Activated naive CD4-positive, alpha-beta T cell (primary cell): ENCODE measurements at places on chromosomes 16 and 17.

- DNase-seq, result no peak
Measured at GRCh38 chr16:87384162-87384874, 742 bp upstream of the FBXO31 start.

DNA sequence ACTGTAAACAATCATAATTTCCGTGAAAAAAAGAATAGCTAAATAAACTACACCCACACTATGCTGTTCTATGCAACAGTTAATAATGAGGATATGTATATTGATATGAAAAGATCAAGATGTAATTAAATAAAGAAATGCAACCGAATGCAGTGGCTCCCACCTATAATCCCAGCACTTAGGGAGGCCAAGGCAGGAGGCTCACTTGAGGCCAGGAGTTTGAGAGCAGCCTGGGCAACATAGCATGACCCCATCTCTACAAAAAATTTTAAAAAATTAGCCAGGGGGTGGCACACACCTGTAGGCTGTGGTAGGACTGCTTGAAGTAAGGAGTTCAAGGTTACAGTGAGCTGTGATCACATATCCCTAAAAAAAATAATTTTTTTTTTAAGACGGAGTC is 14.9 kb downstream of the CENPV start:
- DNase-seq, result no peak

DNA sequence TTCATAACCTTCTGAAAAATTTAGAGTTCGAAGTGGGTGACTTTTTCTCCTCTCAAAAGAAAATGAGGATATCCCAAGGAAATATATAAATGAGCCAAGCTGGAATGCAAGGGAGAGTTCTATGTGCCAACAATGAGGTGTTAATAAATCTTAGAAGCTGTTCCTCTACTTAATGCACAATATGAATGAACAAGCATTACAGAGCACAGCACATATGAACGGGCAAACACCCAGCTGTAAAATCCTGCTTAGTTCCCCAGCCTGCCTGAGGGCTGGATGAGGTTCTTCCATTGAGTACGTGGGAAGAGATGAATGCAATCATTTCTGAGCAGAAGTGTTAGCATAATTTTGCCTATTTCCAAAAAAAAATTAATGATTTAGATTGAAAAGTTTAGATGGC is 58.1 kb downstream of the WDR59 start:
- DNase-seq, result no peak

DNA sequence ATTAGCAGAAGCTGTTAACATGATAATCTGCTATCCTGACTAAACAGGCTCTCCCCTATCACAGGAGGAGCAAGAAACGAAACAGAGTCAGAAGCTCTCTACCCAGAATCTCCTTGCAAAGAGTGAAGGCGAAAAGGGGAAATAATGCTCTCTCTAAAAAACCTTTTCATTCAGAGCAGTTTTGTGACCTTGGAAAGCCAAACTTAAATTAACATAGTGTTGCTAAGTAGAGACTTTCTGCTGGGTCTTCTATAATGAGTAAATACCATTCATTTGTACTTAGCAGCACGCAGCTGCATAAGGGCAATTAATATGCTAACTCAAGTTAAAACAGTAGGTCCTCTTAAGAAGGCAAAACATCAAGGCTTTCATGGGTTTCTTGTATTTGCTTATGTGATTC is 101.7 kb upstream of the GPR139 start:
- DNase-seq, result no peak

DNA sequence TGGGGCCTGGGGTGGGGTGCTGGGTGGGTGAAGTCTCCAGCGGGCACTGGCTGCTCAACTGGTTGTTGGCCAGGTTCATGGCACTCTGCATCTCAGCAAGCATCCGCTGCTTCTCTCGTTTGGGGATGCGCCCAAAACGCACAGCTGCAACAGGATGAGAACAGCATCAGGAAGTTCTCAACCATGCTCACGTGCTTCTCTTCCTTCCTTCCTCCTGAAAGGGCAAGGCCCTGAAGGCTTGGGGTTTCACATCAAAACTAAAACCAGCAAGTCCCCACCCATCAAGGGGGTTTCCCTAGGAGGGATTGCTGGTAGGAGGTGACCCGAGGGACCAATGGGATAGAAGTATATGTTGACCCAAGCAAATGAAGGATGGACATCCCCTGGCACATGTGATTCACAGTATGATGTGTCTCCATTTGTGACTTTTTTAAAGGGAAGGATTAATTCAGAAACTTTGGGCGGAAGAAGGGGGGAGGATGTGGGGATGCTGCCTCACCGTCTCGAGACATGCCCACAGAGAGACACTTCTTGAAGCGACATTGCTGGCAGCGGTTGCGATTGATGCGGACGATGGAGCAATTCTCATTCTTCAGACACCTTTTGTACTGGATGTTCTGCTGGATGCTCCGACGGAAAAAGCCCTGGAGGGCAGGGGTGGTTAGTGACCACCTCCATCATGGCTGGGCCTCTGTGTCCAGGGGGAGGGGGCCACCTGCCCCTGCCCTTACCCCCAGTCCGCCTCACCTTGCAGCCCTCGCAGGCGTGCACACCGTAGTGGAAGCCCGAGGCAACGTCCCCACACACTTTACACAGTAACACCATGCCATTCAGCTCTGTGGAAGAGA is 4.2 kb downstream of the NR1D1 start:
- DNase-seq, result peak; percentile 52

GRCh38 chr17:74923538-74924249 is 379 bp upstream of the OTOP2 start:
- peak; percentile 50 for DNase-seq

DNA sequence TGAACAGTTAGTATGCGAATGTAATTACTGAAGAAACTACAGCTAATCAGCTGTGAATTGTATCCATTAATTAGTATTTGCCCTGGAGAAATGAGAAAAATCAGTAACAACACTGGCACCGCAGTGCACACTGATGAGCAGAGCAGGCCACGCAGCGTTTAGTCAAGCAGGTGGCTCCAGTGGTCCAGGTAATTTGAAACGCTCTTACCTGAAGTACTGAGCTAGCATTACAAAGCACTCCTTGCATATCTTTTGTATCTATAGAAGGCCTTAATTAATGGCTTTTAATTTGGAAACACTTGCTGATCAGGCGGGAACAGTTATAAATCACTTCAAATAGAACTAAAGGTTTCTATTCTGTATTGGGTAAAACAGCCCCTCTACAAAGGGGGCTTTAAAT is 76.4 kb downstream of the TOX3 start:
- DNase-seq, result no peak
